Tracheal epithelial cell (primary cell): ENCODE measurements at places on chromosomes 11 and 22. TPM values are rescaled to one million over a fixed set of nuclear protein-coding genes. Genes with fewer than 3 reads are reported as not detected.

DNAJB7 gene
- not detected in 2 replicates for total RNA-seq

SPON1 gene
- total RNA-seq = 4.6 TPM in 1 of 2 replicates, not detected in the other

C11orf91 gene
- not detected in 2 replicates for total RNA-seq

TTC36 gene
- 1.1 and 1.7 TPM in 2 replicates for total RNA-seq

MUC6 gene
- not detected in 2 replicates for total RNA-seq

C11orf97 gene
- total RNA-seq = not detected in 2 replicates

HBG1 gene
- not detected in 2 replicates for total RNA-seq

MRGPRX3 gene
- total RNA-seq = 2.4 TPM in 1 of 2 replicates, not detected in the other

OR10G6 gene
- total RNA-seq = not detected in 2 replicates

VWCE gene
- total RNA-seq = under 0.01 and 0.24 TPM in 2 replicates

SYT8 gene
- 1.9 and 2.8 TPM in 2 replicates for total RNA-seq

POTEH gene
- total RNA-seq = not detected in 2 replicates

GAL3ST3 gene
- 0.48 TPM in 1 of 2 replicates, not detected in the other for total RNA-seq

GLYAT gene
- not detected in 2 replicates for total RNA-seq

TSGA10IP gene
- total RNA-seq = not detected in 2 replicates

ACRV1 gene
- under 0.01 TPM in 1 of 2 replicates, not detected in the other for total RNA-seq

SEC14L6 gene
- 6.7 TPM in 1 of 2 replicates, not detected in the other for total RNA-seq

SHANK2 gene
- total RNA-seq = 9.6 TPM in 2 replicates

MS4A8 gene
- total RNA-seq = not detected in 2 replicates

RFPL1 gene
- total RNA-seq = not detected in 2 replicates

FREY1 gene
- total RNA-seq = 0.48 and 2.6 TPM in 2 replicates

CNIH2 gene
- total RNA-seq = not detected in 2 replicates

RAG2 gene
- not detected in 2 replicates for total RNA-seq

CCDC116 gene
- 0.24 TPM in 1 of 2 replicates, not detected in the other for total RNA-seq

VSIG2 gene
- 1.7 TPM in 1 of 2 replicates, not detected in the other for total RNA-seq

NECTIN1 gene
- 90.4 and 128 TPM in 2 replicates for total RNA-seq

SGSM1 gene
- not detected in 2 replicates for total RNA-seq

TRIM29 gene
- 488 and 512 TPM in 2 replicates for total RNA-seq

PAX6 gene
- total RNA-seq = 0.96 TPM in 1 of 2 replicates, not detected in the other

ISX gene
- total RNA-seq = not detected in 2 replicates

C11orf65 gene
- 0.43 and 1.2 TPM in 2 replicates for total RNA-seq

KDM4D gene
- 0.24 and 1.1 TPM in 2 replicates for total RNA-seq

CRYBA4 gene
- not detected in 2 replicates for total RNA-seq

OR10V1 gene
- total RNA-seq = not detected in 2 replicates

LRRC4C gene
- total RNA-seq = 0.24 TPM in 1 of 2 replicates, not detected in the other

SYCE3 gene
- not detected in 2 replicates for total RNA-seq

FXYD2 gene
- 0.64 and 59.8 TPM in 2 replicates for total RNA-seq

MMP8 gene
- total RNA-seq = 0.24 TPM in 1 of 2 replicates, not detected in the other

GUCY1A2 gene
- under 0.01 TPM in 1 of 2 replicates, not detected in the other for total RNA-seq

NAALADL1 gene
- 15.9 and 18.1 TPM in 2 replicates for total RNA-seq

MRPL16 gene
- 27.7 and 28.0 TPM in 2 replicates for total RNA-seq
